Activated effector memory CD4-positive, alpha-beta T cell treated with Interleukin-2 at 50 U/mL for 16 hours (primary cell): ENCODE measurements at places on chromosomes 1 and 21.
A peak's percentile ranks its signal among the peaks of the same experiment; 100 is the strongest.

- peak; percentile 12 for DNase-seq
These were observed 1.2 kb downstream of the S100A10 start for GRCh38 chr1:151992303-151993083.

DNA sequence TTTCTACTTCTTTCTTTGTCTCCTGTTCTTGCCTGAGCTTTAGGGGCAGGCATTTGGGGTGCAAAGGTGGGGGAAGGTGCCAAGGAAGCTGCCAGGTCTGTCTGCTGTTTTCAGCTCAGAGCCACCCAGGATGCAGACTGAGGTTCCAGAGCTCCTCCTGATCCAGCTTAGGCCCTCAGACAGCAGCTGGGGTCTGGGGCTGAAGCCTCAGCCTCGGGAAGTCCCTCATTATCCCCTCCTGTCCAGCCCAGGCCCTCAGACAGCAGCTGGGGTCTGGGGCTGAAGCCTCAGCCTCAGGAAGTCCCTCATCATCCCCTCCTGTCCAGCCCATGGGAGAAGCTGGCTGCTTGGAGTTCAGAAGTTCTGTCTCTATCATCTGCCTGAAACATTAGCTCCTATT is 257.7 kb upstream of the CSF3R start:
- no peak for DNase-seq

- no peak for DNase-seq
These were observed 226.3 kb downstream of the SETD4 start for GRCh38 chr21:35833991-35834390.

GRCh38 chr1:23791516-23792047 is 637 bp downstream of the LYPLA2 start:
- peak; percentile 14 for DNase-seq

DNA sequence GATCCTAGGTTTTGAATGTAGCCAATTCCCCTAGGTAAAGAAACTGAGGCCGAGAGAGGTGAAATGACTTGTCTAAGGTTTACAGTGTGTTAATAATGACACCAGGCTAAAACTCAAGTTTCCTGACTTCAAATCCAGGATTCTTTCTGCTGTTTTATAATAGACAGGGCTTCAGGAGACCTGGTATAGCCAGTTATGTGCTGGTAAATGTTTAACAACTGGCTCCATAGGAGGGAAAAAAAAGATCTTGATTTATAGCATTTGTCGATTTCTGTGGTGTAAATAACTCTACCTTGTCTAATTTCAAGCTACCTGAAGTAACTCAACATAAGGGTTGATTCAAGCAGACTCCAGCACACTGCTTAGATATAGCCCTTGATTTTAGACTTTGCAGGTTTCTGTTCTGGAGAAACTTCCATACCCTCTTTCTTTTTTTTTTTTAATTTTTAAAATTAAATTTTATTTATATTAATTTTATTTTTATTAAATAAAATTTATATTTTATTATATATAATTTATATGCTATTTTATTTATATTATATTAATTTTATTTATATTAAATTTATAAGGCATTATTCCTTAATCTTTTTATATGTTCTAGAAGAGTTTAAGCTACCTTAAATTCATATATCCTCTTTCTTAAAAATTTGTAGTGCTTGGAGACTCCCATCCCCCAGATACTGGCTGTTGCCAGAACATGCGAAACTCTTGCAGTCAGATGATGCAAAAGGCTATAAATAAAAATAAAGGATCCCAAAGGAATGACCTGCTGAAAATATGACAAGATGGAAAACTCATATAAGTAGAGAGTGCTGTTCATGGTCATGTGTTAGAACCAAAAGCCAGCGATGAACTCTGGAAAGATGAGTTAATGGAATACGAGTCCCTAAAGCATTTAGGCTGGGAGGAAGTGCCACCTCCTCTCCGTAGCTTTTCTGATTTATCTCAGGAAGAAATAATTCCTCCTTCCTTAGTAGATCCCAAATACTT is 35.4 kb upstream of the SRSF10 start:
- no peak for DNase-seq

DNA sequence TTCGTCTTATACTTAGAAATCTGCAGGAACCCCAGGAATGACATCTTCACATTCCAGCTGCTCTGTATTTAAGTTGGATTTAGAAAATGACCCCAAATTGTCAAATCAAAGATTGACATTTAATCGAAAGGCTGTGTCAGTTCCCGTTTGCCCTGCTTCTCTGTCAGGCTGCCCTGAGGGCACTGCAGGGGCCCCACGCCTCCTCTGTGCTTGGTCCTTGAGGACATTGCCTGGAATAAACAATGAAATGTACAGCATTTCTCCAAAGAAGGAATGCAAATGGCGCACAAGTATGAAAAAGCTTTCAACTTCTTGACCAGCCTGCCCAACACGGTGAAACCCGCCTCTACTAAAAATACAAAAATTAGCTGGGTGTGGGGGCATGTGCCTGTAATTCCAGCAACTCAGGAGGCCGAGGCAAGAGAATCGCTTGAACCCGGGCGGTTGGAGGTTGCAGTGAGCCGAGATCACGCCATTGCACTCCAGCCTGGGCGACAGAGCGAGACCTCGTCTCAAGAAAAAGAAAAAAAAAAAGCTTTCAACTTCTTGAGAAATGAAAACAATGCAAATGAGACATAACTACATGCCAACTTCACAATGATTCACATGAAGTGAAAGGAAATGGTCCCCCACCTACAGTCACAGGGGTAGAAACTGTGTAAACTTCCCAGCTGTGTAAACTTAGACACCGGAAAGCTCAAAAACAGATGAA is 3.0 kb downstream of the TMPRSS3 start:
- no peak for DNase-seq

DNA sequence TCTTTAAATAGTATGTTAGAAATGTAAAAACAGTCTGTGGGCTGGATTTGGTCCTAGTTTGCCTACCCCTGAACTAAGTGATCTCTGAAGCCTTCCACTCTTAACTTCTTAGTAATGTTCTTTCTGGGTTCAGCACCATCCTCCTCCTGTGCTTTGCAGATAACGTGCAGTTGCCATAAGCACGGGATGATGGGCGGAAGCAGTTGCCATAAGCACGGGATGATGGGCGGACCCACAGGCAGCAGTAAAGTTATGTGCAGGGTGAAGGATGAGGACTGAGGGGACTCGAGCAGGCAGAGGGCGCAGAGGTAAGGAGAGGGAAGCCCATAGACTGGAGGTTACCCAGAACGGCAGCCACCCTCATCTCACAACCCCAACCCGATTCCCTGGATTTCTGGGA is 25.6 kb downstream of the GPA33 start:
- DNase-seq, result no peak

DNA sequence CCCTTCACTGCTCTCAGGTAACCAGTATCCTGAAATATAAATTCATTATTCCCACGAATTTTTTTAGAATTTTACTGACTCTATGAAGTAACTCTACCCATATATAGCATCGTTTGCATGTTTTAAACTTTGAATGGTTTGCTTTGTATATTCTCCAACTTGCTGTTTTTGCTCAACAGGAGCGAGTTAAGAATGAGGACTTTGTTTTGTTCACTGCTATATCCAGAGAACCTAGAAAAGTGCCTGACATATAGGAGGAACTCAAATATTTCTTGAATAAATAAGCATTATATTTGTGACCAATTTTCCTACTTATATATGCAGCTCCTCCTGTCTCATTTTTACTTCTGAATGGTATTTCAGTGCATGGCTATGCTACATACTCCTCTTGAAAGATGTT is 43.4 kb downstream of the NUF2 start:
- no peak for DNase-seq

DNA sequence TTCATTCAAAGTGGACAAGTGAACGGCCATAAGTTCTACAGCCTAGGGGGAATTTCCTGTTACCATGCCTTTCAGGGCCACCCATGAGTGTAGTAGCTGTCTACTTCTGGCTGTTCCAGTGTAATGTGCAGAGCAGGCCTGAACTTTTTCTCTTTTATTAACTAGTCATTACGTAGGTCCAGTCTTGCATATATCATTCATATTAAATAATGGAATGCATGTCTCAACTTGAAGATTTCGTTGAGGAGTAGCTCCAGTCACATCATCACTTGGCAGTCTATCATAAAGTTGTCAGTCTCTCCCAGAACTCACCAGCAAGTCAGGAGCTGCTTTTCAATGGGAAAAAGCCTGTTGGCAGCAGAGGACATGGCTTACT is 12.0 kb upstream of the GIPC2 start:
- no peak for DNase-seq

DNA sequence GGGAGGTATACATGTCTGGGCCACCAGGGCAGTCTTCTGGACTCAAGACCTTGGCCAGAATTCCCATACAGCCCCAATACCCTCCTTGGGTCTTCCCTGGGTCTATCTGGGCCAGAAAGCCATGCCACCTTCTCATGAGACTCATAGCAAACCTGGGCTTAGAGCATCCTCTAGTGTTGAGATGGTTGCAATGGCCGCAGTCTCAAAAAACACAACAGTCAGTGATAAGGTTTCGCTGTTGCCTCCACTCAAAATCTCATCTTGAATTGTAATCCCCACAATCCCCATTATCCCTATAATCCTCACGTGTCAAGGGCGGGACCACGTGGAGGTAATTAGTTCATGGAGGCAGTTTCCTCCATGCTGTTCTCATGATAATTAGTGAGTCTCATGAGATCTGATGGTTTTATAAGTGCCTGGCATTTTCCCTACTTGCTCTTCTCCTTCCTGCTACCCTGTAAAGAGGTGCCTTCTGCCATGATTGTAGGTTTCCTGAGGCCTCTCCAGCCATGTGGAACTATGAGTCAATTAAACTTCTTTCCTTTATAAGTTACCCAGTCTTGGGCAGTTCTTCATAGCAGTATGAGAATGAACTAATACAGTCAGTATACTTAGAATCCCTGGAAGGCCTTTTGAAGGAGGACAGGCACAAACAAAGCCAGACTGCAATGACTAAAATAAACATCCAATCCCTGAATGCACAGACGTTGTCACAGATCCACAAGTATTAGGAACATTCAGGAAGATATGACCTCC is 77.0 kb downstream of the CTH start:
- DNase-seq, result no peak

- DNase-seq, result no peak
These were observed 10.9 kb downstream of the ADAMTS1 start for GRCh38 chr21:26834181-26834905.

- no peak for DNase-seq
These were observed 176.8 kb upstream of the SAMSN1 start for GRCh38 chr21:14722841-14723483.

DNA sequence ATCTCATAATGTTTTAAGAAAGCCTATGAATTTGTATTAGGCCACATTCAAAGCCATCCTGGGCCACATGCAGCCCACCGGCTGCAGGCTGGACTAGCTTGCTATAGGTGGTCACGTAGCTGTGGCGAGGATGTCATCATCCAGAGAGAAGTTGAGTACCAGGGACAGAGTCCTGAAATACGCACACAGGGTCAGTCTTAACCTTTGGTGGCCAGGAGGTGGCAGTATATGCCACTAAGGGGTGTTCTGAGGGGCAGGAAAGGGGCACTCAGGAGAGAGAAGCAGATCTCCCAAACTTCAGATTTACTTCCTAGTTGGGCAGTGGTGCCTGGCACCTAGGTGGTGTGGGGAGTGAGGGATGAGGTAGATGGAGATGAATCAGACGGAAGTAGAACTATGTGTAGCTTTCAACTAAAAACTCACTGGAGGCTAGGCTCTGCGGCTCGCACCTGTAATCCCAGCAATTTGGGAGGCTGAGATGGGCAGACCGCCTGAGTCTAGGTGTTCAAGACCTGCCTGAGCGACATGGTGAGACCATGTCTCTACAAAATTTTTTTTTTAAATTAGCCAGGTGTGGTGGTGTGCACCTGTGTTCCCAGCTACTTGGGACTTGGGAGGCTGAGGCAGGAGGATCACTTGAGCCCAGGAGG is 16.3 kb upstream of the CDK18 start:
- no peak for DNase-seq

DNA sequence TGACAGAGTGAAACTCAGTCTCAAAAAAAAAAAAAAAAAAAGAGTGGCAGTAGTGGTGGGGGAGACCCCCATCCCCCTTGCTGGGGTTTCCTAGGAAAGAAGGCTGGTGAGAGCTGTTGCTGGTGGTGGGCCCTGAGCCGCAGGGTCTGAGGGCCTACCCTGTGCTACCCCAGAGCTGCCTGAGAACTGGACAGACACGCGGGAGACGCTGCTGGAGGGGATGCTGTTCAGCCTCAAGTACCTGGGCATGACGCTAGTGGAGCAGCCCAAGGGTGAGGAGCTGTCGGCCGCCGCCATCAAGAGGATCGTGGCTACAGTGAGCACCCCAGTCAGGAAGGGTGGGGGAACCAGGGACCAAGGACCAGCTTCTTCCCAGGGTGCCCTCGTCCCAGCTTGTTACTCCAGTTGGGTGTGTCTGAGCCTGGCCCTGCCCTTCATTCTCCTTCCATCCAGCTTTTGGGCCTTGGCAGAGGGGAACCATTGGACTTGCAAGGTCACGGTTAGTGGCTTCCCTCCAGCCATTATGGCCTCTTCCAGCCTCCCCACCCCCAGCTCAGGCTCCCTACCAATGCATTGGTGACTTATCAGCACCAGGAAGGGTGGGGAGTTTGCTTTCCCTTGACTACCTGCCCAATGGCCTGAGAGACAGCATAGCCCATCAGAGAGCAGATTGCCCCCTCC is 10.5 kb downstream of the LDLRAP1 start:
- no peak for DNase-seq

GRCh38 chr1:54488779-54489626 is 59.0 kb upstream of the ACOT11 start:
- peak; percentile 64 for DNase-seq

GRCh38 chr1:24018611-24019580 is 38.8 kb upstream of the SRSF10 start:
- DNase-seq, result no peak

DNA sequence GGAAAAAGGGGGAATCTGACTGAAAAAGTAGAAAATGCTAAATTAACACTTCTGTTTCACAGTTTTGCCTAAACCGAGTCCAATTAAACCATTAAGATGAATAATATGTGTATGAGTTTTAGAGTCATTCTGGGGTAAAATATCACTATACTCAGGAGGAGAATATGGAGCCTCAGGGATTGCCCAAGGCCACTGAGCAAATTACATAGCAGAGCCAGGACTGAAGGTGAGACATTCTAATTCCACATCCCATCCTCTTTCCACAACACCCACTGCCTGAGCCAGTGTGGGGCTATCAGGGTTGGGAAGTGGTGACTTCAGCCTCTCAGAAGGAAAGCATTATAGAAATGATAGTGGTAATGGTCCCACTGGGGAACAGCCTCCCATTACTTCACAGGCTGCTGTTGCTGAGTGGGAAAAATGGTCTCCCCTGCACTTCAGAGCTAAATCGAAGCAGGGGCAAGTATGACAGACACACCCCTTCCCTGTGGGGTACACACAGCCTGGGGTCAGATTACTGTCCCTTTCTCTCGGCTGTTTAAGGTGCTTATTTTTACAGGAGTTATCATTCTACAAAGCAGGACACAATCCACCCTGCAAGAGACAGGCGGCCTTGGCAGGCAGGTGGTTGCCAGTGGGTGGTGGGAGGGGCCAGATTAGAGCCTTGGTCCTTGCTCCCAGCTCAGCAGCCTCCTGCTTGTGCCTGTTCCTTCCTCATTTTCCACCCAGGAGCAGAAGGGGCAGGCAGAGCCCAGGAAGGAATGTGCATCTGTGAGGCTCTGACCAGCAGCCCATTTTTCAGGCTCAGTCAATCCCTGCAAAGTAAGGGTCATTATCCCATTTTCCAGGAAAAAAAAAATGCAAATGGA is 9.5 kb upstream of the BCAR3 start:
- no peak for DNase-seq

GRCh38 chr1:75330624-75331023 is 196.4 kb downstream of the LHX8 start:
- DNase-seq, result no peak
